Cortex of kidney (tissue), 1 donor: ENCODE measurements at places on chromosomes 3 and 15.

GRCh38 chr15:101065570-101066221 lies 146.5 kb downstream of the LRRK1 start:
- no peak for DNase-seq

DNA sequence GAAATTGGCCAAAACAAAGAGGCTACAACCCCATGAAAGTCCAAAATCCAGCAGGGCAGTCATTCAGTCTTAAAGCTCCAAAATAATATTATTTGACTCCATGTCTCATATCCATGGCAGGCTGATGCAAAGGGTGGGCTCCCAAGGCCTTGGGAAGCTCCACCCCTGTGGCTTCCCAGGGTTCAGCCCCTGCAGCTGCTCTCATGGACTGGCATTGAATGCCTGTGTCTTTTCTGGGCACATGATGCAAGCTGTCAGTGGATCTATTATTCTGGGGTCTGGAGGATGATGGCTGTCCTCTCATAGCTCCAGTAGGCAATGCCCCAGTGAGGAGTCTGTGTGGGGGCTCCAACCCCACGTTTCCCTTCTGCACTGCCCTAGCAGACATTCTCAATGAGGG lies 81.8 kb downstream of the ZMAT3 start:
- no peak for DNase-seq

DNA sequence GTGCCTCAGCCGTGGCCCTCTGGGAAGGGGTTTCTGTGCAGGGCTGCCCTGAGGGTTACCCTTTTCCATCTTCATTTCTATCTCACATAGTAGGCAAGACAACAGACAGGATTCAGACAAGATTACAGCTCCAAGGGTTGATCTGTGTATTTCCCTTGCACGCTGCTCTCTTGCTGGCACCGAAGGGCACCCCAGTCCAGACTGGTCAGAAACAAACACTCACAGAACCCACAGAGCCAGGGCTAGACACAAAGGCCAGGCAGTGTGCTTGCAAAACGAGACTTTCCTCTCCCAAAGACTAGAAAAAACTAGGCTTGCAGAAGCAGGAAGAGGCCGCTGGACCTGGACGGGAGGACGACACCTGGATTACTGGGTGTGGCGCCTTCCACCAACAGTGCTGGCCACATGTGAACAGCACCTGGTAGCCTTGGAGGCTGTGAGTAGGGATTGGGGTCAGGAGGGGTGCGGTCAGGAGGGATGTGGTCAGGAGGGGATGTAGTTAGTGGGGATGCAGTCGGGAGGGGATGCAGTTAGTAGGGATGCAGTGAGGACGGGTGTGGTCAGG lies 96.8 kb downstream of the BDH1 start:
- no peak for DNase-seq

- no peak for DNase-seq
Observed at GRCh38 chr3:64756398-64756986, 68.7 kb upstream of the ADAMTS9 start.

- DNase-seq: no peak
Observed at GRCh38 chr3:14439501-14440167, 37.2 kb downstream of the SLC6A6 start.

GRCh38 chr15:29765234-29765841 lies 56.9 kb downstream of the TJP1 start:
- no peak for DNase-seq

DNA sequence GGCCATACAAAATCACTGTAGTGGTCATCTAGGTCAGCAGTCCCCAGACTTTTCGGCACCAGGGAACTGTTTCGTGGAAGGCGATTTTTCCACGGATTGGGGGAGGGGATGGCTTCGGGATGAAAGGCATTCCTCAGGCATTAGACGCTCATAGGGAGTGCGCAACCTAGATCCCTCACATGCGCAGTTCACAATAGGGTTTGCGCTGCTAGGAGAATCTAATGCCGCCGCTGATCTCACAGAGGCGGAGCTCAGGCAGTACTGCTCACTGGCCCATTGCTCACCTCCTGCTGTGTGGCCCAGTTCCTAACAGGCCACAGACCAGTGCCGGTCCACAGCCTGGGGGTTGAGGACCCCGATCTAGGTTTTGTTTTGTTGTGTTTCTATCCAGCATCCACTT lies 200.1 kb downstream of the SLC9A9 start:
- no peak for DNase-seq

GRCh38 chr15:31660816-31661215 lies 334.2 kb downstream of the KLF13 start:
- DNase-seq: no peak

GRCh38 chr15:65766422-65767263 lies 25.4 kb downstream of the DENND4A start:
- DNase-seq: no peak
